AG04449 (cell line): ENCODE measurements at places on chromosomes 5 and 9.

GRCh38 chr5:1108023-1108864 lies 3.6 kb downstream of the SLC12A7 start:
- DNase-seq: no peak

DNA sequence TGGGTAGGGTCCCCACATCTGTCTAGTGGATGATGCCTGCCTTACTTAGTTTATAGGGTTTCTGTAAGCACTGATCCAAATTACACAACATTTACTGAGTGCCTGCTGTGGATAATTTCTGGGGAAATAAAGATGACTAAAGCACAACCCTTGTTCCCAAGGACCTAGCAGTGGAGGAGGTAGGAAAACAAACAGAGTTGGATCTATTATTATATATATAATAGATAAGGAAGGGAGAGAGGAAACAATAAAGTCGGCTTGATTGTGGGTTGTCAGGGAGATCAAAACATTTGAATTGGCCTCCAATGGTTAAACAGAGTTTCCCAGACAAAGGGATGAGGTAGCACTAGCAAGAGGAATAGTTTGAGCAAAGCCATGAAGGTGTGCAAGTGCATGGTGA lies 14.0 kb downstream of the IL33 start:
- no peak for DNase-seq

DNA sequence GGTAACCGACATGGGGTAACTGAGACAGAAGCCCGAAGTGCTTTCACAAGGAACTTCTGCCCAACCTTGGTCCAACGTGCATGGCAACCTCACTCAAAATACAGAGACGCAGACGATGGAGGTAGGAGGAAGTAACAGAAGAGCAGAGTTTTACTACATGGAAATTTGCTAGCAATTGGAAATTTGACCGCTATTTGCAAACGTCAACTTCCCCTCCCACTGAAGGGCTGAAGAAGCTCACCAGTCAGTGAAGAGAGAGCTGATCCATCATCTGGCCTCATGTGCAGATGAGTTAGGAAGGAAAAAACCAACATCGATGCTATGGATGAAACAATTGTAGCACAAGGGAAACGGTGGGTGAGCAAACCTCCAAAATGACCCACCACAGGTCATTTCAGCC lies 196.7 kb downstream of the RGS3 start:
- DNase-seq: no peak

- DNase-seq: no peak
Measured at GRCh38 chr5:58961631-58962280, 378.9 kb downstream of the RAB3C start.
